Left colon (tissue), 2 donors: ENCODE measurements at places on chromosomes 11 and 22. TPM values are rescaled to one million over a fixed set of nuclear protein-coding genes. Genes with fewer than 3 reads are reported as not detected.

Gene OVOL1
- 29.5 TPM for total RNA-seq

- DNase-seq: no peak
Observed at GRCh38 chr11:117481885-117482284, 154.2 kb downstream of the CEP164 start.

DNA sequence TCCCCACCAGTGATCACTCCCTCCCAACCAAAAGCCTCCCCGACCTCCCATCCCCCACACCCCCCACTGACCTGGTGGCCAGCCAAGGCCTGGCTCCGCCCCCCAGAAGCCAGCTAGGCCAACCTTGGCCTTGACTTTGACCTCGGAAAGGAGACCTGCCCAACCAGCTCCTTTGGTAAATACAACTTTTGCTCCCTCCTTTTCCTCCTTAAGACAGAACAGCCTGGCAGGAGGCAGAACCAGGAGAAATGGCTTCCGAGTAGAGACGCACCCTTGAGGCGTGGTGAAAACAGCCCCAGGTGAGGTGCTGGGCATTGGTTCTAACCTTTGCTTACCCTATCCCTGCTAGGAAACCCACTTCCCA lies 27.0 kb downstream of the PLEKHA7 start:
- DNase-seq: peak; percentile 85

- no peak for DNase-seq
Observed at GRCh38 chr11:42555190-42555589, 756.6 kb upstream of the API5 start.

DNA sequence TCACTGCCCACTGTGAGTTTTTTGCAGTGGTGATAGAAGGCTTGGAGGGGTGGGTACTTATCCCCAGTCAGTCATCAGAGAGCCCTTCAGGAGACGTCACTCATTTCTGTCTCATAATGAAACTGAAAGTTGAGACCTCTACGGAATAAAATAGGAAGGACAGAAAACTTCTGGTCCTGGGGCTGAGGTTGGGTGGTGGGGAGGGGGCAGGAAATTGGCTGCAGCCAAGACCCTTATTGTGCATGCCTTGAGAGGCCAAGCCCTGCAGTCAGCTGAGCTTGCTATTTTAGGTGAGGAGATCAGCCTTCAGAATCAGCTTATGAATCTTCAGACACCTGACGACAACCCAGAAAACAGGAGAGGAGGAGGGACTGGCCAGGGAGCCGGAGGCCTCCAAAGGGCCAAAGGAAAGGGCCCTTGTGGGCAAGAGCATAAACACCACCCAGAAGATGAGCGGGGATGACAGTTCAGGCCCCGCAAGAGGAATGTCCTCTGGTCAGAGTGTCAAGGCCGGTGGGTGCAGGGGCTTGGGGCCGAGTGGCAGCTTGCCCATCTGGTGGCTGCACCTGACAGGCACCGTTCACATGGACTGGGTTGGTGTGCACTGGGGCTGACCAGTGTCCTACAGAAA lies 17.9 kb upstream of the ADA2 start:
- DNase-seq: no peak

DNA sequence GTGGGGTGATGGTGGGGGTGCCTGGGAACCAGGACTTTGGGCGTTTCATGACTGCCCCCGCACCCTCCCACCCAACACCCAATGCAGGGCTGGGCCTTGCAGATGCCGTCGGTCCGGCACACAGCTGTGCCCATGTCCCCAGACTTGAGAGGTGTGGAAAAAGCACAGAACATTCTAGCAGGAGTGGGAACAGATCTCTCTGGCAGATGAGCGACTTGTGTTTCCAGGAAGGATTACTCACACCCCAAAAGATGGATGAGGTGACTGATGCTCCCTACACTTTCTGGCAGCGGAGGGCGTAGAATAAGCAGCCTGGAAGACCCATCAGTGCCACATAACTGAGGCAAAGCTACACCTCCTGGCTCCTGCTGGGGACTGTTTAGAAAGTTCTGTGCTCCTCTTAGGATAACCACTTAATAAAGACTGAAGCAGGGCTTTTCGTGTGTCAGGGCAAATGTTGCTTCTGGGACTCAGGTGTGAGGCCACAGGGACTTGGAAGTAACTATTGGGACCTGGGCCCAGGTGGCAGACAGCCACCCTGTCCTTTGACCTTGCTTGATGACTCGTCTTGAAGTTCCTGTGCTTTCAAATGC lies 24.2 kb downstream of the FBLN1 start:
- DNase-seq: no peak

DNA sequence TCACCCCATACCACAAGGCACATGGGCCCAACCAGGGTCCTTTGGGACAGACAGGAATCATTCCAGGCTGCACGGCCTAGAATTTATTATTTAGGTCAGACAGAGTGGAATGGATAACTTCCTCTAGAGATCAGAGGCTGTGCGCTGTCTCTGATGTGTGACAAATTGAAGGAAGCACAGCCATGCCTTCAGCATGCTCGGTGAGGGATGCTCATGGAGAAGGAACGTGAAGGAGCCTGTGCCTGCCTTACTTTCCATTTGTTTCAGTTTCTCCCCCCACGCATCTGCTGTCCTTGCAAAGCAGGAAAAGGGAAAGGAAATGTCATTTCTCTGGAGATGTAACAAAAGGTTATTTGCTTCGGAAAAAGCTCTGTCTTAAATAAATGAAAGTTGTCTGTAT lies 644.1 kb downstream of the OPCML start:
- no peak for DNase-seq
